NCI-H1694 (cell line): ENCODE measurements at places on chromosomes 3 and 15.

GRCh38 chr3:168709073-168709472, 613.3 kb upstream of the GOLIM4 start:
- DNase-seq = no peak

GRCh38 chr15:55707518-55707917, 35.4 kb downstream of the PRTG start:
- no peak for DNase-seq

GRCh38 chr15:91110407-91110806, 10.3 kb downstream of the SV2B start:
- DNase-seq = no peak

GRCh38 chr3:172675441-172676193, 35.2 kb downstream of the NCEH1 start:
- DNase-seq = peak; percentile 58

GRCh38 chr3:187131981-187132380, 7.3 kb downstream of the RPL39L start:
- DNase-seq = no peak

GRCh38 chr15:84929795-84930603, 45.5 kb downstream of the SLC28A1 start:
- no peak for DNase-seq

- no peak for DNase-seq
Observed at GRCh38 chr3:195802795-195803194, 8.9 kb downstream of the MUC4 start.

GRCh38 chr3:4501437-4501836, 8.3 kb downstream of the ITPR1 start:
- no peak for DNase-seq

DNA sequence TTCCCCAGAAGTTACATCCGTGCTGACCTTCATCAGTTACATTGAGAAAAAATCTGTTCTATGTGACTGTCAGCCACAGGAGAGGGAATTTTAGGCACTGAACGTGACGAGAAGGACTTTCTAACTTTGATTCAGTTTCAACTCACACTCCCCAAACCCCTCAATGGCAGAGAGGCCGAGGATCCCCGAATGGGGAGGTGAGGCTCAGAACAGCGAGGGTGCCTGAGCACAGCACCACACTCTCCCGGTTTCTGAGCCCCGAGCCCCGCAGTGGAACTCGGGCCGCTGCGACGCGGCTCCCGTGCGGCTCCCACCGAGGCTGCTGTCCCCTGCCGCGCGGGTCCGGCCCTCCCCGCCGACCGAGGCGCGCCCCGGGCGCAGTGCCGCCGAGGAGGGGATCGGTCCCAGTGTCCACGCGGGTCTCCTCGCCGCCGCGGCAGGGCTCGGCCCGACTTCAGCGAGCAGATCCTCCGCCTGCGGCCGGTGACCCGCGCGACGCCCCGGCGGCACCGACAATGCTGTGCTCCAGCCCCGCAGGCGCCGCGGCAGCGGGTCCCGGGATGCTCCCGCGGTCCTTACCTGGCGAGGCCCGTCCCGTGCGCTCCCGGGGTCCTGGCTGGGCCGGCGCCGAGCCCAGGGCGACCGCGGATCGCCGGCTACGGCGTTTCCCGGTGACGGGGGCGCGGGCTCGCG, 439 bp downstream of the CTXND1 start:
- DNase-seq = no peak

GRCh38 chr3:140974900-140975299, 33.3 kb downstream of the SLC25A36 start:
- DNase-seq = no peak

GRCh38 chr15:70752193-70752635, 11.1 kb downstream of the UACA start:
- DNase-seq = no peak

DNA sequence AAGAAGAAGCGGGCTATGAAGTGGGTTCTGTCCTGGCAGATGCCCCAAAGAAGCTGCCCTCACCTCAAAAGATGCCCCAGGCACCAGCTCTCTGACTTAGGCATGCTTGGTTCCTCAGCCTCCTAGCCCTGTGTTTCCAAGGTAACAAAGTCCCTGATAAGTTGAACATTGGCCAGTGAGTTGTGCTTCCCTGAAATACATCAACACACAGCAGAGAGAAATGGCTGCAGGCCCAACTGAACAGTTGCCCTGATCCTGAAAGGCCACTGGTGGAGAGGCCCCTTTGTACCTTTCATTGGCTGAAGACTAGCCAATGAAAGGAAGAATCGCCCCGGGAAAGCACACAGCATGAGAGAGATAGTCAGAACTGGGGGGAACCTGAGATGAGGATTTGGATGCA, 169.9 kb upstream of the CTNNB1 start:
- no peak for DNase-seq

DNA sequence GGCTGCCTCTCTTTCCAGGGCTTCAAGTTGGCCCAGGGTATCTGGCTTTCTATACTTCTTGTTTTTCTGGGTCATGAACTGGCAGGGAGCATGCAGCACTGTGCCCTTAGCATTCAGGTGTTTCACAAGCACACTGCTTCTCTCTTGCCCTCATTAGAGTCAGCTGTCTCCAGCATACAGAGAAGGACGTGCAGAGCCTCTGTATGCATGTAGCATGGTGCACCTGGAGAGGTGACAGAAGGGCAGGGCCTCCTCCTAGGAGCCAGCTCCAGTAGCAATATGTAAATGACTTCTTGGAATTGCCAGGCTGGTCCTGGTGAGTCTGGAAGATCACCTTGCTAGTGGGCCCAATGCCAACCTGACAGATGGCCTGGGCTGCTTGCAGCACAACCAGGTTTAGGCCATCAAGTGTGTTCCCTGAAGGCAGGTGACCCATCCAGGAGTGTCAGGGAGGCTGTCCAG, 44.8 kb upstream of the ATP2C1 start:
- DNase-seq = no peak

DNA sequence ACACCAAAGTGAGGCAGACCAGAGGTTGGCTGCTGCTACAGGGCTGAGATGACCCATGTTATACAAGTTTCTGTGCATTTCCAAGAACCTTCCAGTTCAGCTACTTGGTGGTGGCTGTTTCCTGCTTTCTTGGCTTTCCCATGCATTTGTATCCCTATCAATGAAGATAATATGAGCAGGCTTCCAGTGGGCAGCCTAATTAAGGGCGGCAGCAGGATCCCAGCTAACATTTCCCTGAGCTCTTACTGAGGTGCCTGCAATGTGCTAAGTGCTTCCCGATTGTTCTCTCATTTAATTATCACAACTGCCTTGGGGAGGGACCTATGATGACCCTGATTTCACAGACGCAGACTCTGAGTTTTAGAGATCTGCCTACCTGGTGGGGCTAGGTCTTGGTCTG, 95.5 kb downstream of the FRMD4B start:
- DNase-seq = no peak

DNA sequence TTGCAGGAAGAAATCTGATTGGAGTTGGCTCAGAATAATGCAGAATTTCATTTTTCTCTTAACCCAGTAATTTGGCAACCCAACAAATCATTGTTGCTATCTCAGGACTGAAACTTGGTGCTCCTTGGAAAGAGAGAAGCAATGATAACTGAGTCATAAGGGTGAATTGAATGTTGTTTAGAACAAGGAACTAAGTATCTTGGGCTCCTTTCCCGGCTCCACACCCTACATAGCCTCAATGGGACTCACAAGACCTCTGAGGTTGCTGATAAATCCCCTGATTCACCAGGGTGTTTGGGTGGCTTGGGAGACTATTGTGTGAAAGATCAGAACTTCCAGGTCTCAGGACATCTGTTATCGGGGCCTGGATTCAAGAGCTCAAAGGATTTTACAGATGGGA, 7.8 kb upstream of the RAB8B start:
- DNase-seq = no peak

- no peak for DNase-seq
Observed at GRCh38 chr3:30501526-30501925, 104.9 kb upstream of the TGFBR2 start.

DNA sequence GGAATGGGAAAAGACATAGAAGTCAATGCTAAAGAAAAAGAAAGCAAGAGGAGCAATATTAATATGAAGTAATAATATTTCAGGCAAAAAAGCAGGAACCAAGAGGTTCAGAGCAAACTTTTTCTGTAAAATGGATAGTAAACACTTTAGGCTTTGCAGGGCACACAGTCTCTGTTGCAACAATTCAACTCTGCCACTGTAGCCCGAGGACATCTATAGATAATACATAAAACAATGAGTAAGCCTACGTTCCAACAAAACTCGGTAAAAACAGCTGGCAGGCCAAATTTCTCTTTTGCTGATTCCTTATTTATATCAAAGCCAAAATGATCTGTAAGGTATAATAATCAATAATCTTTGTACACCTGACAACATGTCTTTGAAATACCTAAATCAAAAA, 56.8 kb downstream of the SMAD6 start:
- no peak for DNase-seq

GRCh38 chr3:132749786-132750185, 27.6 kb upstream of the NPHP3 start:
- DNase-seq = no peak

GRCh38 chr15:58232281-58233065, 94.3 kb downstream of the AQP9 start:
- DNase-seq = no peak

DNA sequence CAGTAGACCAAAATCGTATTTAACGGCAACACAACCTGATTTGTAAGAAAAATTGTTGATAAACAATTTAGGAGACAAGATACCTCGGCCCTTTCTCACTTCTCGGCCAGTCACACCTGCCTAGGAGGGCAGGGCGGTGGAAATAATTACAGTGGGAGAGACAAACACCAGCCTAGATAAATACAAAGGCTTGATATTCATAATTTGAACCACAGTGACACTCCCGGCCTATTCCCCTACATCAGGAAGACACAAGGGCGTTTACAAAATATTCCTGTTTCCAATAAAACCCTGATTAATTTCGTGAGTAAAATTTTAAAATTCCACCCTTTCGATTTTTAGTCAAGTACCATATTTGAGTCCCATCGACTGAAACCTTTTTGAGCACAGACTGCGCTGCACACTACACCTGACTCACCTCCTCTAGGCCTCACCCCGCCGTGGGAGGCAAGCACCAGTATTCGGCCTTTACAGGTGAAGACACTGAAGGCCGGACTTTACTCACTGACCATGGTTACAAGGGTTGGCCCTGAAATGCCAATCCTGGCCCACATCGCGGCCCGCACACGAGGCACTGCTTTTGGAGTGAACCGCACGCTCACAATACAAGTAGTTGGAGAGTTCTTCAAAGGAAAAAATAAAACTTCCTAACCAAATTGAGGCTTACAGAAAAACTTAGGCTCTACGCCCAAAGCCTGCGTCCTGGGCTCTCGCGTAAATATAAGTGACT, 794 bp downstream of the ARPP19 start:
- no peak for DNase-seq

GRCh38 chr3:183868796-183869195, 15.9 kb downstream of the PARL start:
- no peak for DNase-seq

DNA sequence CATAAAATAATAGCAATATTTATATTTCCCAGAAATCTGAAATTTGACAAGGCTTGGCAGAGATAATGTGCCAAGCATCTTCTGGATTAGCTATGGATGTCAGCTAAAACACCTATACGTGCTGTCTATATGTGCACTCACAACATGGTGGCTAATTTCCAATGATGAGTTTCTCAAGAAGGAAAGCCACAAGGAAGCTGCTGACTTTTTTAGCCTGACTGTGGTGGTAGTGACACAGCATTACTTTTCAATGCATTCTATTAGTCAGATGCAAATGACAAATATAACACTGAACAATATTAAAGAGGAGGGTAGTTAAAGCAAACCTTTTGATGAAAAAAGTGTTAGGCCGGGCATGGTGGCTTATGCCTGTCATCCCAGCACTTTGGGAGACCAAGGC, 101.7 kb upstream of the CCDC54 start:
- DNase-seq = no peak

GRCh38 chr15:59896663-59897074, 107.4 kb upstream of the FOXB1 start:
- no peak for DNase-seq

DNA sequence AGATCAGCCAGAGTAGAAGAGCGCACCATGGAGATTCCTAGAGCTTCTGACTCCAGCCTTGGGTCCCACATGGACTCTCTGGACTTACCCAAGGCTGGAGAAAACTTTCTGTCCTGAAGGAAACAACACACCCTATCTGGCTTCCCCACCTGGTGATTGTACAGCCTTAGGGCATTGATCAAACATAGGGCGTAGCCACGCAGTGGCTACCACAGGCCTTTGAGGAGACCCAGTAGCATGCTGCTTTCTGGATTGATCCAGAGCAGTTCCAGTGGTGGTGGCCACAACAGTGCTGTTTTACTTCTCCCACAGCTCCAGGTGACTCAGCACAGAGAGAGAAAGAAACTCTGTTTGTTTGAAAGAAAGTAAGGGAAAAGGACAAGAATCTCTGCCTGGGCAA, 23.5 kb downstream of the PYDC2 start:
- DNase-seq = no peak

DNA sequence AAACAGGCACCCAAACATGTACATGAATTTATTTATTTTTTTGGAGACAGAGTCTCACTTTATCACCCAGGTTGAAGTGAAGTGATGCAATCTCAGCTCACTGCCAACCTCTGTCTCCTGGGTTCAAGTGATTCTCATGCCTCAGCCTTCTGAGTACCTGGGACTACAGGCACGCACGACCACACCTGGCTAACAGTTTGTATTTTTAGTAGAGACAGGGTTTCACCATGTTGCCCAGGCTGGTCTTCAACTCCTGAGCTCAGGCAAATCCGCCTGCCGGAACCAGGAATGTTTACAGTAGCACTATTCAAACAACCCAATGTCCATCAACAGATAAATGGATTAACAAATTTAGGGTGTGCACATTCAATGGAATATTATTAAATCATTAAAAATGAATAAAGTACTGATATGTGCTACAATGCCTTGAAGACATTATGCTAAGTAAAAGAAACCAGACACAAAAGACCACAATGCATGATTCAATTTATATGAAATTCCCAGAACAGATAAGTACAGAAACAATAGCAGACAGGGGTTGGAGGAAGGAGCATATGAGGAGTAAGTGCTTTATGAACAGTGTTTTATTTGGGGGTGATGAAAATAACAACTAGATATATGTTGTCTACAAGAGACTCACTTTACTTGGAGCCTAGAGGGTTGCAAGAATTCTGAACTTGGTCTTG, 1.3 kb downstream of the LEO1 start:
- DNase-seq = no peak

DNA sequence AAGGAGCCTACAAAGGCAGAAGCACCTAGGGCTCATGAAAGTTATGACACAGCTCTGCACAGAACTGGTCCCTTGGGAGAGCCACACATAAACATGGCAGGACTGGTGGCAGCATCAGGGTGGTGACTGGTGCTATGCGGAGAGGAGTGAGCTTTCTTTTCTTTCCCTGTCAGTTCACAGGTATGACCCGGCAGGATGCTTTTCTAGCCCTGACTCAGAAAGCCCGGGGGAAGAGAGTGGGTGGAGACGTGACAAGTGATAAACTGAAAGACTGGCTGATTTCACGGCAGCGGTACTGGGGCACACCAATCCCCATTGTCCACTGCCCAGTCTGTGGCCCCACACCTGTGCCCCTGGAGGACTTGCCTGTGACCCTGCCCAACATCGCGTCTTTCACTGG, 103.0 kb downstream of the LARS2 start:
- DNase-seq = no peak

GRCh38 chr15:80058851-80059785, at the start of gene ZFAND6:
ZFAND6 (plus strand) TSS chr15:80059676; CDS start chr15:80120345, 60,669 bp downstream.
- peak; percentile 75 for DNase-seq

- DNase-seq = no peak
Observed at GRCh38 chr15:51403946-51404695, 62.7 kb downstream of the GLDN start.

- DNase-seq = no peak
Observed at GRCh38 chr15:64667736-64668161, 107.6 kb downstream of the RBPMS2 start.
